ENCODE measurements at places on chromosomes 3 and 15.

- peak; percentile 1 for DNase-seq
Measured at GRCh38 chr3:68256635-68257223, 602.3 kb upstream of the SUCLG2 start.

DNA sequence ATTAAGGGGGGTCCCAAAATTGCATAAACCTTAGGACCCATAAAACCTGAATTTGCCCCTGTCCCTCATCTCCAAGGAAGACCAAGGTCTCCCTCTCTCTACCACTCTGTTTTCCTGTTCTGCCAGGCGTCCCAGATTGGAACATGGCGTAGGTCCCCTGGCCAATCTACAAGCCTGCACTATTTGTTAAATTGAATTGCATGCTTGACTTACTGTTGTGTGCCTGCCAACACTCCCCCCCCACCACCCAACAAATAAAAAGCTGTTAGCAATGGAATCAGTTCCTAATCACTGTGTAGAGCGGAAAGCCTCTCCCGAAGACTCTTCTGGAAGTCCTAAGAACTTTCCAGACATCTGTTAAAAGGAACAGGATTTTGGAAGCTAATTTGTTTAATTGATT lies 11.7 kb downstream of the CTXND1 start:
- no peak for DNase-seq

- DNase-seq = no peak
Measured at GRCh38 chr3:87957575-87957974, 101.2 kb downstream of the CGGBP1 start.

GRCh38 chr3:121817753-121818152 lies 17.1 kb downstream of the IQCB1 start:
- no peak for DNase-seq

- DNase-seq = no peak
Measured at GRCh38 chr3:108433928-108434327, 76.5 kb downstream of the MYH15 start.

DNA sequence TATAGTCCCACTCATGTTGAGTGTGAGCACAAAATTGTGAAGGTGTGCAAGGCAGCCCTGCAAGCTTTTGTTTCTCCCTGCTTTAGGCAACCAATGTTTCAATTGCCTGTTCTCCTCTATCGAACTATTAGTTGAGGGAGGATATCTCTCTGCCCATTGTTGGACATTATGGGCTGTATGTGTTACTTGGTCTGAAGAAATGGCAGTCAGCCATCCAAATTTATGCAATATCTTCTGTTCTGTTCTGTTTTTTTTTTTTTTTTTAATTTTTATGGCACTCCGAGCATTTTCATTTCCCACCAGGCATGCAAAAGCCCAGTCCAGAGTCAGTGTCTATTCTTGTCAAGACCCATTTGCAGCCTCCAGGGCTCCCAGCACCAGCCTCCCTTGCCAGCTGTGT lies 44.0 kb downstream of the ANAPC13 start:
- no peak for DNase-seq

- no peak for DNase-seq
Measured at GRCh38 chr15:94105760-94106159, 125.6 kb upstream of the MCTP2 start.

GRCh38 chr3:56781762-56782161 lies 20.0 kb downstream of the ARHGEF3 start:
- DNase-seq = no peak

DNA sequence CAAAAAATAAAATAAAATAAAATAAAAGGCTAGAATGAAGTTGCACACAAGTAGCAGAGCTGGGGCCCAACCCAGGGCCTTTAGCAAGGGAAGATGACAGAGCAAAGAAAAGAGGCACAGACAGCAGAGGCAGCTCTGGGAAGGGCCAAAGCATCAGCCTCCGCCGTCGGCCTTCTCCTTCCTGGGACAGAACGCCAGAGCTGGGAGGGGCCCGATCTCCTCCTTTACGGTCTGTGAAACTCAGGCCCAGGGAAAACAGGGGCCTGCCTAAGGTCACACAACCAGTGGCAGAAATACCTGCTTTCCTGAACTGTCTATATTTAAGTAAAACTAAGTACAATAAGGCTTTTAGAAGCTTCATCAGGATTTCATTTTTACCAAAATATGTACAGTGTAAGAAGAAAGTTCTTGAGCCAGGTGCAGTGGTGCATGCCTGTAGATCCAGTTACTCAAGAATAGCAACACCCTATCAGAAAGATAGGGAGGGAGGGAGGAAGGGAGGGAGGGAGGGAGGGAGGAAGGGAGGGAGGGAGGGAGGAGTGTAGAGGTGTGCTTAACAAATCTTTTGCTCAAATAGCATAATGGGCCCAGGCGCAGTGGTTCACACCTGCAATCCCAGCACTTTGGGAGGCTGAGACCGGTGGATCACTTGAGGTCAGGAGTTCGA lies 43.0 kb upstream of the MUC4 start:
- no peak for DNase-seq

DNA sequence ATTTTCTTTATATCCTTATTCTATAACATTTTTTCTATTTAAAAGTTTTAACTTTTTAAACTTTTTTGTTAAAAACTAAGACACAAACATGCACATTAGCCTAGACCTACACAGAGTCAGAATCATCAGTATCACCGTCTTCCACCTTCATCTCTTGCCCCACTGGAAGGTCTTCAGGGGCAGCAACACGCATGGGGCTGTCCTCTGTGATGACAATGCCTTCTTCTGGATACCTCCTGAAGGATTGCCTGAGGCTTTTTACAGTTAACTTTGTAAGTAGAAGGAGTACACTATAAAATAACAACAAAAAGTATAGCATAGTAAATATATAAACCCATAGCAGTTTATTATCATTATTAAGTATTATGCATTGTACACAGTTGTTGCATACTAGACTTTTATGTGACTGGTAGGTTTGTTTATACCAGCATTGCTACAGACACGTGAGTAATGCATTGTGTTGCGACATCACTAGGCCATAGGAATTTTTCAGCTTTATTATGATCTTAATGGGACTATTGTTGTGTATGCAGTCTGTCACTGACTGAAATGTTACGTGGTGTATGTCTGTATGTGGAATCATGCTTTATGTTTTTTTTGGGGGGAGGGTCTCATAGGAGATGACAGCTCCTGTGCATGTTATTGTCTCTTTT lies 18.2 kb downstream of the ATP1B3 start:
- DNase-seq = no peak

DNA sequence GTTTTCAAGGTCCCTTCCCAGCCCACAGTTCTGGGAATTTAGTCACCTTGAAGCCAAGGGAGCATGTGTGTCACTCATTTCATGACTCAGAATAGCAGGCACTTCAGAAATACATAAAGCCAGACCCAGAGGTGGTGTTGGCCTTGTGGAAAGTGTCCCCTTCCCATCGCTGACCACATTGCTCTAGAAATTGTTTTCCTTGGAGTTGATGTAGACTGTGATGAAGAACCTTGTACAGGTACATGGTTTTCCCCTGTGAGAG lies 158.8 kb downstream of the SLCO3A1 start:
- DNase-seq = no peak

DNA sequence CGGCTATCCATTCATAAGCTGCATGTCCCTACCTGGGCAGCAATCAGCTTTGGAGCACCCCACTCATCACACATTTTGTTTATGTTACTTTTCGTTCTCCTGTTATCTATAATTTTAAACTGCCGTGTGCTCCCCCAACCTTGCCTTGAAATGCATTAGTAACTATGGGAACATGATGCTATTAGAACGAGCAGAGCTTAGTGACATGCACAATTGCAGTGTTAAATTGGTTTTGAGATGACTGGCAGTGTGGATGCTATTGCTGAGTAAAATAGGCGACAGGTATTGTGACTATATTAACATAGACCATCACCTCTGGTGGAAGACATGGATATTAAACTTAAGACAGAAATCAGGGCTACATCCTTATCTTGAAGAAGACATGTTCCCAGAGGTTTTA lies 191.6 kb downstream of the KCNAB1 start:
- no peak for DNase-seq

- no peak for DNase-seq
Measured at GRCh38 chr3:111763968-111764367, 95.1 kb upstream of the PHLDB2 start.

DNA sequence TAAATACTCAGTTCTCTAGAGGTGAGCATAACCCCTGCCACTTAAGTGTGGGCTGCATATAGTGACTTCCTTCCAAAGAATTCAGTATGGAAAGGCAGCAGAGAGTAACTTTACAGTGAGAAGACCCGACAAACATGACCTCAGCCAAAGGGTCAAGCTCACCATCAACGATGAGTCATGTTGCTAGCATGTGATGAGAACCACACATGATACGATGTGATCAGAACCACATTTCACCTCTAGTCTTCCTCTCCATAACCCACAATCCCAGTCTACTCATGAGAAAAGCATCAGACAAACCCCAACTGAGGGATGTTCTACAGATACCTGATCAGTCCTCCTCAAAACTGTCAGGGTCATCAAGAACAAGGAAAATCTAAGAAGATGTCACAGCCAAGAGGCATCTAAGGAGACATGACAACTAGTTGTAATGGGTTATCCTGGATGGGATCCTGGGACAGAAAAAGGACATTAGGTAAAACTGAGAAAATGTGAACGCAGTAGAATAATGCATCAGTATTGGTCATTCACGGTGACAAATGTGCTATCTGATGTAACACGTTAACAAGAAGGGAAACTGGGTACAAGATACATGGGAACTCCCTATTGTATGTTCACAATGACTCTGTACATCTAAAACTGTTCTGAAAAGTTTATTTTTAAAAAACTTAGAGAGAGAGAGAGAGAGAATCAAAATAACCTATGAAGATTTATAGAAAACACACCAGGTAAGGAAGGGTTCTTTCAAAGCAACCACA lies 28.3 kb downstream of the SEC61A1 start:
- no peak for DNase-seq

DNA sequence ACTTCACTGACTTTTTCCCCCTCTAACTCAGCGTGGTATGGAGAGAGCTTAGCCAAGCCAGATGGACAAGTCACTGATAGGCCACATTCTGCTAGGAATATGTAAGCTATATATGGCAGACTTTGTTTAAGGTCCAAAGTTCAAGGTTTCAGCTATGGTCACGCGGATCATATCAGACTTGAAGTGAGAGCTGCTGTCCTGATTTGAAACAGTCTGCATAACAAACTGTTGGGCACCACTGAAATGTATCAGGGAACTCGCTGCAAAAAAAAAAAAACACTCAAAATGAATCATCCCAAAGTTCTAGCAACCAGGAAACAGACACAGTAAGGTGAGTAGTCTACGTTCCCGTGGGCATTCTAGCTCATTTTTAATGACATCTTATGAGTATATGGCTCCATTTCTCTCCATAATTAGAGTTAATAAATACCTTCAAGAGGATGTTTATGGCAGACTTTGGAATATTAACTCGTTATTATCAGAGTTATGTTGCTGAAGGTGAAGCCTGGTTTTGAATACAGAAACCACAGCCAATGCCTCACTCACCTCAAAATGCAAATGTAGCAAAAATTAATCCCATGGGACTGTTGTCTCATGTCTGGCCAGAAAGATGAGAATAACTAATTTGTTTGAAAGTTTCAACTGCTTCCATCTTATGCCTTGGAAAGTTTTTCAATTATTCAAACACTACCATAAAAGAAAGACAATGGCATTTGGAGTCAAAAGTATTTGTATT lies 12.3 kb downstream of the DPH3 start:
- peak; percentile 19 for DNase-seq

DNA sequence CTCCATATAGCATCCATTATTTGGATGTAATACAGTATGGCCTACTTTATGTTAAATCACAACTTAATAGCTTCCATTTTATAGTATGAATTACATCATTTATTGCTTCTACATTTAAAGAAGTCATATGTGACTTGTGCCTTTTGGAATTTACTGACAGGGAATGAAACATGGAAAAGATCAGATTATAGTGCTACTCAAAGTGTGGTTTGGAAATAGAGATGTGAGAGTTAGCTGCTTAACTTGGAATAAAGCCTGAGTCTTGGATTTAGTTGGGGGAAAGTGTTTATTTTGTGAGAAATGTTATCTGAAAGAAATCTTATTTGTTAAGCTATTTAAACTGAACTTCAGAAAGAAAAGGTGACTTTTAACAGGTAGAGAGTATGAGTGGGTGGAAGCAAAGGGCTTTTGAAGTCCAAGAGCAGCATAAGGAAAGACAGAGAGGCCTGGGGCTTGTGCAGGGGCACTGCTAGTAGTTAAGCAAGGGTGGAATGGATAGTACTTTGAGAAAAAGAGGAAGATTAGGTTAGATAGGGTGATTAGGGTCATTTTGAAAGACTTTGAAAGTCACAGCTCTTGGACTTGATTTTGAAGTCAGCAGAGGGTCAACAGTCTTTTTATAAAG lies 60.5 kb downstream of the SLMAP start:
- no peak for DNase-seq

DNA sequence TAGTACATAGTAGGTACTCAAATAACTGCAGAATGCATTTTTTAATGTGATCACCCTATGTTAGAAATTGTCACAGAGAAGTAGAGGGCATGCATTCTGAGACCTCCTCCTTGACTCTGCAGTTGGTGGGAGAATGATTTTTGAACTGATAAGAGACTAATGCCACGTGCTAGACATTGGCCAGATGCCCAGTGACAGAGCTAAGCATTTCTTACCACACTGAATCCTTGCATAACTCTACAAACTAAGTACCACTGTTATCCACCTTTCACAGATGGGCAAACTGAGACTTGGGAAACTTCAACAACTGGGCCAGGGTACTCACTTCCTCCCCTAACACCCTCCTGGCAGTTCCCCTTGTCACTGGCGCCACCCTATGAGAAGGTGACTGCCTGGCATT lies 33.5 kb upstream of the SPATA12 start:
- DNase-seq = no peak

- DNase-seq = peak; percentile 47
Measured at GRCh38 chr3:124084022-124084881, 92.3 kb upstream of the ROPN1 start.

DNA sequence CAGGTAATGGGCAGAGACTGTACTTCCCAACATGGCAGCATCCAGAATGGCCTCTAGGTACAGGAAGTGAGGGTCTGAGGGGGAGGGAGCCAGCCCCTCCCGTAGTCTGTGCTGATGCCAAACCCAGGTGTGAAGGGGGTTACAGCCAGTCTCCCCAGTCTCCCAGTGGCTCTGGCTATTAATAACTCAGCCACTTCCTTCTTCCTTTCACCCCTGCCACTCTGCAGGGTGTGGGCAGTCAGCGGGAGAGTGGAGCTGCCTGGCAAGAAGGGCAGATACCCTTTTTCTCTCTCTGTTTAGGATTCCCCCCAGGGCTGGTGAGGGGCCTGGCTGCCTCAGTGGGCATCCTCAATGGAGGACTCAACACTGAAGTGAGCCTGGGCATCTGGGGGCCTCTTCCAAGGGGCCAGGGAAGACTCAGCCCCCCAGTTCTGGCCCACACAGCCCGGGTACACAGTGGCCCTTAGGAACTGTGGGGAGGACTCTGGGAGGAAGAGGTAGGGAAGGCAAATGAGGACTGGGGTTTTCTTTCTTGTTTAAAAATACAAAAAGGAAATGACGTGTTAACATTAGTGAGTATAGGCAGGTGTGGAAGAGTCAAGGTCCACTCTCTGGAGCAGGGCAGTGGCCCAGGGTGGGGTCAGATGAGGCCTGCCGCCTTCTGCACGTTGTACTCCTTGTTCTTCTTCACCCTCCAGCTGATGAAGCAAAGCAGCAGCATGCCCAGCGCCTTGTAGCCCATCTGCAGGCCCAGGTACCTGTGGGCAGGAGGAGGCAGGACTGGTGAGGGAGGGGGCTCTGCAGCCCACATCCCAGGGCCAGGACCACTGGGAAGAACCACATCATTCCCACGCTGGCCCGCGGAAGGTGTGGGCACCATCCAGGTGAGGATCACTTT lies 38.6 kb upstream of the RAB6B start:
- DNase-seq = no peak

- DNase-seq = no peak
Measured at GRCh38 chr3:15330031-15330596, 2.3 kb downstream of the SH3BP5 start.

Measured in NAMALWA (cell line).